NCI-H1048 (cell line): ENCODE measurements at places on chromosomes 16 and 17.

- DNase-seq, result no peak
Measured at GRCh38 chr17:54967621-54968261, 713 bp downstream of the COX11 start.

DNA sequence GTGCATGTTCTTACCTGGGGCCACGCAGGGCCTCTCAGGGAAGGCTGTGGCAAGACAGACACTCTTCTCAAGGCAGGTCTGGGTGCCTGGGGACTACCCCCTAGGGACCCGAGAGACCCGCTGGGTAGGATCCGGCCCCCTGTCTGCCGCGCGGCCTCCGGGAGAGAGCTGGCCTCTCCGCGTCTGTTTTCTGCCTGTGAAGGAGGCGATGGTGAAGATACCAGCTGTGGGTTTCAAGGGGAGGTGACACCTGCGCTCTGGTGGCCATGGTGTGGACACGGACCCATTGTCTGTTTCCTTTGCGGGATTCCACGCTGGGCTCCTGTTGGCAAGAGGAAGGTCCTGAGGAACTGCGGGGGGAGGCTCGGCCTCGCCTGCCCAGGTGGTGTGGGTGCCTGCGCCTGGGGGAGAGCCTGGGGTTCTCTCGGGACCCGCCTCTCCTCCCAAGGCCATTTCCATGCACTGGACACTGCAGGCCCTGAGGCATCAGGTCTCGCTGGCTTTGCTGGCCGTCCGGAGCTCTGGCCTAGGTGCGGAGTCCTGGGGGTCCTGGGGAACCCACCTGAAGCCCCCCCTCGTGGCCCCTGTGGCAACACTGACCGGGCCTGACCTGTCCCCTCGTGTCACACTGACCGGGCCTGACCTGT lies 12.2 kb upstream of the METRNL start:
- DNase-seq, result no peak

GRCh38 chr16:4847774-4848587 lies 700 bp downstream of the UBN1 start:
- no peak for DNase-seq

DNA sequence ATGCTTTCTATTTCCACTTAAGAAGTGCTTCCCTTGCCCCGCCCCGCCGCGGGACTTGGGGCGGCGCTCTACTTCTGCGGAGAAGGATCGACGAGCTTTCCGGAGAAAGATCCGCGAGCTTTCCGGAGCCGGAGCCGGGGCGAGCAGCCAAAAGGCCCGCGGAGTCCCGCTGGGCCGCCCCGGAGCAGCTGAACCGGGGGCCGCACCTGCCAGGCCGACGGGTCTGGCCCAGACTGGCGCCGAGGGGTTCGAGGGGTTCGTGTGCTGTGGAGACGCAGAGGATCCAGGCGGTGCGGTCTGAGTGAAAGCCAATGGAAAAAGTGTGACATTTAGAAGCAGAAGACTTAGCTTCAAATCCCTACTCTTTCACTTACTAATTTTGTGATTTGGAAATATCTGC lies 50.8 kb downstream of the TBC1D26 start:
- DNase-seq, result no peak

- no peak for DNase-seq
Measured at GRCh38 chr17:36645422-36645821, 44.0 kb downstream of the MRM1 start.
